ENCODE measurements at places on chromosomes 2 and 18.

- no peak for DNase-seq
Observed at GRCh38 chr2:23583467-23583866, 198.5 kb downstream of the KLHL29 start.

- DNase-seq: no peak
Observed at GRCh38 chr2:43011158-43011491, 215.3 kb downstream of the ZFP36L2 start.

DNA sequence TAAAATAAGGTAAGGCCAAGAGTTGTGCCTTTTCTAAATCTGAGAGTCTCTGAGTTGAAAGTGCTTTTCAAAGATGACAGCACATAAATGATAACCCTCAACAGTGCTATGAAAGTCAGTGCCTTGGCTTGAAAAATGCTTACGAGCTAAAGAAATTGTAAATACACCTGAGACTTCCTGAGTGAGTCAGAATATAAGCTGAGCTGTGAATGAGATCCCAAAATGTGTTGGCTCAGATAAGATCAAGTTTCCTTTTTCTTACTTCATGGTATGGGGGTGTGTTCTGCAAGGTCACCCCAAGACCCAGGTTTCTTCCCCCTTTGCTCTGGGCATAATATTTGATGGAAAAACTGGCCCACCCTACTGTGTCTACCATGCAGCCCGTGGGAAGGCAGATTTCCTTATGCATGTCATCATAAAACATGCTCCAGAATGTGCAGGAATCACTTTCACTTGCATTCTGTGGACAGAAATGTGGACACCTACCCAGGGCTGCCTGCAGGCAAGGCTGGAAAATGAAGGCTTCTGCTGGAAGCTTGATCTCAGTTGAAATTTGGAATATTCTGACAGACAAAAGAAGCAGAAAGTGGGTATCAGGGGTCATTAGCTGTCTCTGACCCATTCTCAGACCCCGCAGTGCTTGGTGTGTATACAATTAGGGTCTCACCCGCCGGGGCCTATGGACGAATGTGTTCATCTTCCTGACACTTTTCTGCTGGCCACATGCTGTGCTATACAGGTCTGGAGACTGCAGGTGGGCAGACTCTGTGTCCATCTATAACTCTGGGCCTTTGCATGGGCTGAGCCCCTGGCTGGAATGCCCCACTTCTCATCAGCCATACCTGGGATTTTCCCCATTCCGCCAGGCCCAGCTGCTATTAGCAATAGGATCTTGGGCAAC, 212.6 kb downstream of the SH3RF3 start:
- DNase-seq: no peak

- DNase-seq: no peak
Observed at GRCh38 chr18:50727721-50728471, 91.9 kb downstream of the MRO start.

DNA sequence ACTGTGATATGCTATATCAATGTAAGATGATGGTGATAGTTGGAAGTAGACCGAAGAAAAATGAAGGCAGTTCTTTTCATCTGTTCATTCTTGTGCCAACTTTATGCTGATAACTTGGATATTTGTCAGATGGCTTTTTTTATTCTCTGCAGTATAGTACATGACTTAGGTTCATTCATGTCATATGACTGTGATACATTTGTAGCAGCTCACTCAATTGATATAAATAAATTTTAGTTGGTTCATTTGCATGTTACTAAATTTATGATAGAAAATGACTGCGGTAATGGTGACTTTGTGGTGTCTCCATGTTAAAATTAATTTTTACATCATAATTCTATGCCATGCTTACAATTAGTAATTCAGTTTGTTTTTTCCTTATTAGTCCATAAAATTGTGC, 7.1 kb downstream of the UBXN2A start:
- no peak for DNase-seq

All from fibroblast of mammary gland (primary cell).